Lung (tissue), 17 donors: ENCODE measurements at places on chromosomes 2 and 18. TPM values are rescaled to one million over a fixed set of nuclear protein-coding genes. Genes with fewer than 3 reads are reported as not detected.

UCN gene
- polyA plus RNA-seq, result 2.0 TPM

XIRP2 gene
- polyA plus RNA-seq, result 0.14 TPM

KCNIP3 gene
- 2.7 TPM for polyA plus RNA-seq

COLEC11 gene
- 1.9 TPM for polyA plus RNA-seq

SLC1A4 gene
- 8.7 TPM for polyA plus RNA-seq

UPP2 gene
- not detected for polyA plus RNA-seq

IL36G gene
- 0.14 TPM for polyA plus RNA-seq

APCDD1 gene
- 12.5 TPM for polyA plus RNA-seq

CD207 gene
- 1.8 TPM for polyA plus RNA-seq

UGT1A4 gene
- polyA plus RNA-seq, result 0.02 TPM

BBS5 gene
- polyA plus RNA-seq, result 5.1 TPM

KLHL30 gene
- polyA plus RNA-seq, result 0.18 TPM

SERPINB10 gene
- polyA plus RNA-seq, result not detected

DNA sequence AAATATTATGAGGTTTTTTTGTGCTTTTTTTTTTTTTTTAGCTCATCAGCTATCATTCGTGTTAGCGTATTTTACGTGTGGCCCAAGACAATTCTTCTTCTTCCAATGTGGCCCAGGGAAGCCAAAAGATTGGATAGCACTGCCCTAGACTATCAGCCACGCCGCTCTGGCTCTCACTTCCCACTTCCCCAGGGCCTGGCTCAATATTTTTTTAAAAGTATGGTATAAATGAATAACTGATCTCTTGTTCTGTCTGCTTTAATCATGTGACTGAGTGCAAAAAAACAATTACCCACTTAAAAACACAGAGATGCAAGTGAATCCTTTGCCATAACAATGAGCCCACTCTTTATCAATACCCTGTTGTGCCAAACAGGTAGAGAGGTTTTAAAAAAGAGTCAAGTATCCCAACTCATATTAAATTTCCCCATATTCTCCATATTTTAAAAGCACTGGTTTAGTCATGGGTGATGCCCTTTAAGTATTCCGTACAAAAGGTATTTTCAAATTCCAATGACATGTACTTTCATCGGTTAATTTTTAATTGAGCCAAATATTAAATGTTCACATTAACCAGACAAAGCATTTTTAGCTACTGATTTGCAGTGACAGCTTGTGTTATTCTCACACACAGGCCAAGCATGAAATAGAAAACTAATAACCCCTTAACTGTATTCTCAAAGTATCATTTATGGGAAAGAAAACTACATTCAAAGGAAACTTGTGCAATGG is 12.6 kb downstream of the BCL2 start:
- H3K4me1 ChIP-seq, result peaks cover 21% of the 10 kb centered on the region
- peak overlapping the region; percentile 16 for H3K27ac ChIP-seq
- no peaks in the 10 kb centered on the region for H3K36me3 ChIP-seq
- no peaks in the 10 kb centered on the region for H3K27me3 ChIP-seq
- no peak overlapping the region for H3K4me3 ChIP-seq

DNA sequence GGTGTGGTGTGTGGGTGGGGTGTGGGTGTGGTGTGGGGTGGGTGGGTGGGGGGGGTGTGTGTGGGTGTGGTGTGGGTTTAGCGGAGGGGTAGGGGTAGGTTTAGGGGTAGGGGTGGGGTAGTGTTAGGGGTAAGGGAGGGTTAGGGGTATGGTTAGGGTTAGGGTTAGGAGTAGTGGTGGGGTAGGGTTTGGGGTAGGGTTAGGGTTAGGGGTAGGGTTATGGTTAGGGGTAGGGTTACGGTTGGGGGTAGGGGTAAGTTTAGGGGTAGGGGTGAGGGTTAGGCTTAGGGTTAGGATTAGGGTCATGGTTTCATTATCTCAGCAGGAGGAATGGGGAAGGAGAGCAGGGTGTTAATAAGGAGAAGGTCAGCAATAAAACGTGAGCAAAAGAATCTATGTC is 11.3 kb upstream of the PARD6G start:
- no peaks in the 10 kb centered on the region for H3K4me1 ChIP-seq
- no peak for DNase-seq
- no peaks in the 10 kb centered on the region for H3K36me3 ChIP-seq
- no peaks in the 10 kb centered on the region for H3K27me3 ChIP-seq
- H3K27ac ChIP-seq, result no peak overlapping the region
- no peak overlapping the region for H3K4me3 ChIP-seq

- no peak overlapping the region for H3K27ac ChIP-seq
- H3K36me3 ChIP-seq, result peaks cover 7% of the 10 kb centered on the region
- peak; percentile 72 for DNase-seq
- peaks cover 5% of the 10 kb centered on the region for H3K4me1 ChIP-seq
- H3K4me3 ChIP-seq, result no peak overlapping the region
These were observed 6.2 kb downstream of the MRPS5 start for GRCh38 chr2:95115418-95115817.

- DNase-seq, result no peak
- no peak overlapping the region for H3K27ac ChIP-seq
- no peaks in the 10 kb centered on the region for H3K27me3 ChIP-seq
These were observed 125.2 kb upstream of the LYPD6 start for GRCh38 chr2:149205143-149205542.

- H3K4me3 ChIP-seq, result no peak overlapping the region
- H3K36me3 ChIP-seq, result no peaks in the 10 kb centered on the region
- H3K4me1 ChIP-seq, result no peaks in the 10 kb centered on the region
- DNase-seq, result no peak
- no peaks in the 10 kb centered on the region for H3K27me3 ChIP-seq
These were observed 107.0 kb upstream of the RAB6C start for GRCh38 chr2:129872446-129872845.

- no peak overlapping the region for H3K27ac ChIP-seq
- no peaks in the 10 kb centered on the region for H3K27me3 ChIP-seq
- H3K4me1 ChIP-seq, result no peaks in the 10 kb centered on the region
- no peak overlapping the region for H3K4me3 ChIP-seq
These were observed 31.4 kb downstream of the FECH start for GRCh38 chr18:57555134-57555533.

- H3K27me3 ChIP-seq, result no peaks in the 10 kb centered on the region
- H3K4me1 ChIP-seq, result no peaks in the 10 kb centered on the region
- no peak for DNase-seq
- H3K36me3 ChIP-seq, result no peaks in the 10 kb centered on the region
- H3K27ac ChIP-seq, result no peak overlapping the region
These were observed 211.0 kb downstream of the AKAIN1 start for GRCh38 chr18:4986066-4986465.

GRCh38 chr2:232134939-232135338 is 173.4 kb downstream of the DIS3L2 start:
- no peaks in the 10 kb centered on the region for H3K27me3 ChIP-seq
- H3K27ac ChIP-seq, result no peak overlapping the region
- H3K36me3 ChIP-seq, result peaks cover 9% of the 10 kb centered on the region
- DNase-seq, result no peak

DNA sequence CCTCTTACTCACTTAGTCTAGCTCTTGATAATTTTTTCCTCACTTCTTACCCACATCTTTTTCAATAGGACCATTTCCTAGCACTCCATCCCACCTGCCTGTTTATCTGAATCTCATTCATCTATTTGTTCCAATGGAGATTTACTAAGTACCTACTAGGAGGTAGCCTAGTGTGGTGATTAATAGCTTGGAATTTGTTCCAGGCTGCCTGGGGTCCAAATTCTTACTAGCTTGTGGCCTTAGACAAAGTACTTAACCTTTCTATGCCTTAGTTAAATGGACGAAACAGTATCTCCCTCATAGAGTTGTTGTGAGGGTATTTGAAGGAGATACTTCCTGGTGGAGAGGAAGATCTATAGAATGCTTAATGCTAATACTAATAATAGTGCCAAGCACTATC is 42.9 kb upstream of the SERTAD2 start:
- no peaks in the 10 kb centered on the region for H3K27me3 ChIP-seq
- no peaks in the 10 kb centered on the region for H3K4me1 ChIP-seq
- H3K27ac ChIP-seq, result no peak overlapping the region
- no peak for DNase-seq

DNA sequence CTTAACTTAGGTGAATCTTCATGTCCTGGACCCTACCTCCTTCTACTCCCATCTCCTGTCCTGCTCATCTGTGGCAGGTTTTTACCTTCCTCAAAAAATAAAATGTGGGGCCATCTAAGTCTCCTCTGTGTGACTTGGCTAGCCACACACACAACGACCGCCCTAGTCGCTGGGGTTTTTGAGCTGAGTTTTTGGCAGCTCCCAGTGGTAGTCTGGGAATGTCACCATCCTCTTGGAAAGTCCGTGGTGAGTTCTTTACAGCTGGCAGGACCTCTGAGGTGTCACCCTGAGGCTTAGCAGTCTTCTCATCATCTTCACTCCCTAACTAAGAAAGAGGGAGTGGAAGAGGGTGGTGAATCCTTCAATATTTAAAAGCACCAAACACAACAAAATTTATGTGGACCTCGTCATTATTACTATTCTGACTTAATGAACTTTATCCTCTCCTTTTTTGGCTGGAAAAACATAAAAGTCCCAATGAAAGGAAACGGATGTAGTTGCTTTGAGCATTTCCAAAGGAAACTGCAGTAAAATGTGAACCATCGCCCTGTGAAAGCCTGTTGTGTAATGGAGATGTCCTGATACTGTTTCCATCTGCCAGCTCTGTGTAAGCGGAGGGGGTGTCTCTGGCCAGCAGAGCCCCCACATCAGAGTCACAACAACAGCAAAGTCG is 78.6 kb downstream of the VAPA start:
- no peak overlapping the region for H3K4me3 ChIP-seq
- peaks cover 6% of the 10 kb centered on the region for H3K4me1 ChIP-seq
- peak; percentile 97 for DNase-seq

- no peaks in the 10 kb centered on the region for H3K36me3 ChIP-seq
- no peak overlapping the region for H3K27ac ChIP-seq
- H3K4me1 ChIP-seq, result no peaks in the 10 kb centered on the region
- no peak overlapping the region for H3K4me3 ChIP-seq
These were observed 14.2 kb upstream of the LIPG start for GRCh38 chr18:49547701-49548100.

GRCh38 chr2:236712961-236713673 is 143.5 kb downstream of the ACKR3 start:
- H3K4me3 ChIP-seq, result no peak overlapping the region
- no peaks in the 10 kb centered on the region for H3K36me3 ChIP-seq
- DNase-seq, result no peak
- peaks cover 20% of the 10 kb centered on the region for H3K4me1 ChIP-seq

- DNase-seq, result peak; percentile 85
- H3K36me3 ChIP-seq, result no peaks in the 10 kb centered on the region
- H3K27me3 ChIP-seq, result no peaks in the 10 kb centered on the region
- peak overlapping the region; percentile 78 for H3K27ac ChIP-seq
These were observed 44.5 kb downstream of the SH3RF3 start for GRCh38 chr2:109173311-109174171.

DNA sequence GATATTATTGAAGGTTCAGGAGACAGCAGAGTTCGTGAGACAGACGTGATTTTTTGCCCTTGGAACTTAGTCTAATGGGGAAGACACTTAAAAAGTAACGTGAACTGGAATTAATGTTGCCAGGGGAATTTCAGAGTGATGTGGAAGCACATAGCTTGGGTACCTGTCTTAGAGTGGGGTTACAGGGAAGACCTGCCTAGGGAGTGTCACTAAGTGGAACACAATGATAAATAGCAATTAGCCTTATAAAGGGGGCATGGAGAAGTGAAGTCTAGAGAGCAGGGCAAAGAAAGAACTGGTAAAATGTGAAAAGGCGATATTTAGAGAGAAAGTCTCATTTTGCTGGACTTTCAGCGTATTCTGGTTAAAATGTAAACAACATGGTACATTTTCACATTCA is 306.0 kb upstream of the TCF4 start:
- H3K27me3 ChIP-seq, result no peaks in the 10 kb centered on the region
- H3K4me3 ChIP-seq, result no peak overlapping the region

DNA sequence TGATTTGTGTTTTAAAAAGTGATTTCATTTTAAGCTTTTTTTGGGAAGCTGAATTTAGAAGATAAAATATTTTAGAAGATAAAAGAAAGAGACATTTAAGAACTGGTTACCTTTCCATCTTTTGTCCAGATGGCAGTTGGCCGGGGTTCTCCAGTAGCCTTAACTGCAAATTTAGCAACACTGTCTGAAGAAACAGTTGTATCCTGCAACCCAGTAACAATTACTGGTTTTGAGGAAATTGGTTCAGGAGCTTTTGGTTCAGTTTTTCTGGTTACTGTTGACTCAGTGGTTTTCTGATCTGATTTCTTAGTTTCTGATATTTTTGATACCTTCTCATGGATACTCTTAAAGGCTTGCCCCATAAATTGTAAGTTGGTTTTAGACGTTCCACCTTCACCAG is 49.9 kb downstream of the PLEKHA3 start:
- H3K36me3 ChIP-seq, result peaks cover 12% of the 10 kb centered on the region
- H3K4me1 ChIP-seq, result no peaks in the 10 kb centered on the region
- H3K4me3 ChIP-seq, result no peak overlapping the region
- no peaks in the 10 kb centered on the region for H3K27me3 ChIP-seq

DNA sequence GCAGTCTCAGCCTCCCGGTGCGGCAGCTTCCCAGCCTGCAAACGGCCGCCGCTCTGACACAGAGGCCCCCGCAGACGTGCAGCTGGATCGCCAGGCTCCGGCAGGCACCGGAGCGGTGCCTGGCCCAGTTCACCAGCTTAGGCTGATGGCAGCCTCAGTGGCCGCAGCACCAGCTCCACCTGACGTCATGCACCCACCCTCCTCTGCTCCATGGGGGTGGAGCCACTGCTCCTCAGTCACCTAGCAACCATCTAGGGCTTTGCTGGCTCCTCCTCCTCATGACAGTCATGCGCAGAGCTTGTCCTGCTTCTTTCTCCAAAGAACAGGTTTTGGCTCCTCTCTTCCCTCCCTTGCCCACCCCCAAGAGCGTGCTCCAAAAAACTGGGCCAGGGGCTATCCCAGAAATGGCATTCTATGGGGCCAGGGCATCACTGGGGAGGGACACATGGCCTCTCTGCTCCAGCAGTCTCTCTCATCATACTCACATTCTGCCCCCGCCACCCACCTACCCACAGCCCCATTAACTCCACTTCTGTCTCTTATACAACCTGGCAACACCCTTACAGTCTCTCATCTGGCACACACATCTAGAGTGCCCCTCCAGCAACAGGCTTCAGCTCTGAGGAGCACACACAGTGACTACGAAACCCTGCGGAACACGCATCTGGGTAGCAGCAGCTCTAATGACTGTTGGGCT is 5.5 kb downstream of the DCTN1 start:
- peaks cover 3% of the 10 kb centered on the region for H3K4me1 ChIP-seq
- H3K27me3 ChIP-seq, result no peaks in the 10 kb centered on the region
- no peak overlapping the region for H3K27ac ChIP-seq
- DNase-seq, result peak; percentile 65
- H3K36me3 ChIP-seq, result peaks cover 27% of the 10 kb centered on the region
- H3K4me3 ChIP-seq, result no peak overlapping the region

DNA sequence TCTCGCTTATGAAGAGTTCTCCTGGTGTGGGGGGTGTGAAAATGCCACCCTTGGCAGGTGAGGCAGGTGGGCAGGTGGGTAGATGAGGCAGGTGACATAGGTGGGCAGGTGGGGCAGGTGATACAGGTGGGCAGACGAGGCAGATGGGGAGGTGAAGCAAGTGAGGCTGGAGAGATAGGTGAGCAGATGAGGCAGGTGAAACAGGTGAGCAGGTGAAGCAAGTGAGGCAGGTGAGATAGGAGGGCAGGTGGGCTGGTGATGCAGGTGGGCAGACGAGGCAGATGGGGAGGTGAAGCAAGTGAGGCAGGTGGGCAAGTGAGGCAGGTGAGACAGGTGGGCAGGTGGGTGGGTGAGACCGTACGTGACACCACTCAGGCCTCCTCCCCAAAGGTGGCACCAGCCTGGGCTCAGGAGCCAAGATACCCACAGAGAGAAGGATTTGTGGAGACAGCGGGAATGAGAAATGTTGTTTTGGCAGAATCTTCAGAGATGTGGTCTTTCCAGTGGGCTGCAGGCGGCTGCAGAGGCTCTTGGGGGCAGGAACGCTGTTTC is 232.3 kb upstream of the MYT1L start:
- DNase-seq, result no peak
- no peak overlapping the region for H3K4me3 ChIP-seq
- H3K27me3 ChIP-seq, result no peaks in the 10 kb centered on the region
- H3K4me1 ChIP-seq, result no peaks in the 10 kb centered on the region
